ENCODE measurements at places on chromosomes 16 and 17.

GRCh38 chr16:56373003-56373402 lies 52.3 kb downstream of the AMFR start:
- no peak for DNase-seq

- DNase-seq, result no peak
Measured at GRCh38 chr16:29198731-29199521, 207.6 kb downstream of the NPIPB11 start.

- no peak for DNase-seq
Measured at GRCh38 chr16:66509576-66509975, 40.3 kb downstream of the TK2 start.

- peak; percentile 79 for DNase-seq
Measured at GRCh38 chr17:55426851-55427586, 5.4 kb upstream of the MMD start.

DNA sequence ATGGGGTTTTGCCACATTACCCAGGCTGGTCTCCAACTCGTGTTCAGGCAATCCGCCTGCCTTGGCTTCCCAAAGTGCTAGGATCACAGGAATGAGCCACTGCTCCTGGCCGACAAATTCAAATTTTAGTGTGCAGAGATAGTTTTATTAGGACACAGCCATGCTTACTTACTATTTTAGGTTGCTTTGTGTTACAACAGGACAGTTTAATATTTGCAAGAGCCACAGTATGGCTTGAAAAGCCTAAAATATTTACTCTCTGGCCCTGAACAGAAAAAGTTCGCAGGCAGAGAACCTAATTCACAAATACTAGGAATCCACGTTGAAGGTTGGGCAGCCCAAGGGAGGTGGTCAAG lies 12.6 kb upstream of the ETV4 start:
- DNase-seq, result no peak

- no peak for DNase-seq
Measured at GRCh38 chr16:11706180-11706742, 36.4 kb downstream of the TXNDC11 start.

DNA sequence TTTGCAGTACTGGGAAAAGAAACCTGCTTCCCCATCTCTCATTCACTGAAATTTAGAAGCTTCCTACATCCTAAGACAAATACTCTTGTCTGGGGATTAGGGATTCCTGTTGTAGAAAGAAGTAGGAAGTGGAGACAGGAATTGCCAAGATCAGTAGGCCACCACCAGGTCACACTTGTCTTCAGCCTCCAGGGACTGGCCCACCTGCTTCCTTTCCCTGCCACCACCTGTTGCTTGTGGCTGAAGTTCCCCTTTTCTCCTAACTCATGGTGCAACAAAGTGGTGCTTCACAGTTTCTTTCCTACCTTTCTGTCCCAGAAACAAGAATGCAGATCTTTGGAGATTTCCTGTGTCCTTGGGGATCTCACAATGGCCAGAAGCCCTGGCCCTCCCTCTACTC lies 82.4 kb downstream of the WNT3 start:
- DNase-seq, result peak; percentile 2

GRCh38 chr16:70395345-70395901 lies 43.5 kb downstream of the ST3GAL2 start:
- DNase-seq, result peak; percentile 90

GRCh38 chr17:80577876-80578570 lies 33.4 kb downstream of the RPTOR start:
- DNase-seq, result no peak

DNA sequence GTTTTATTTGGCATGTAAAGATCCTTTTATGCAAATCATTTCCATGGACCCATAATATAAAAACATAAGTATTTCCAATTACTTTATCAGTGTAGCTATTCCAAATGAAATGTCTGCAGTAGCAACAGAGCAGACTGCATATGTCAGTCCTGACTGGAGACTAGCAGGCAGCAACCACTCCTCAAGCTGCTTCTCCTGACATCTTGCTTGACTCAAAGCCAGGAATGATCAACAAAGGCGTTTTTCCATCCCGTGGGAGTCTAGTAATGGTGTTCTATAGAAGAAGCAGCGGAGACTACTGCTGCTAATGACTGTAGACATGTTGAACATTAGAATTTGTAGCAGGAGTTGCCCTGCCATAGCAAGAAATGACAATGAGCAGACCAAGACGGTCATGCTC lies 73.2 kb upstream of the AKTIP start:
- no peak for DNase-seq

DNA sequence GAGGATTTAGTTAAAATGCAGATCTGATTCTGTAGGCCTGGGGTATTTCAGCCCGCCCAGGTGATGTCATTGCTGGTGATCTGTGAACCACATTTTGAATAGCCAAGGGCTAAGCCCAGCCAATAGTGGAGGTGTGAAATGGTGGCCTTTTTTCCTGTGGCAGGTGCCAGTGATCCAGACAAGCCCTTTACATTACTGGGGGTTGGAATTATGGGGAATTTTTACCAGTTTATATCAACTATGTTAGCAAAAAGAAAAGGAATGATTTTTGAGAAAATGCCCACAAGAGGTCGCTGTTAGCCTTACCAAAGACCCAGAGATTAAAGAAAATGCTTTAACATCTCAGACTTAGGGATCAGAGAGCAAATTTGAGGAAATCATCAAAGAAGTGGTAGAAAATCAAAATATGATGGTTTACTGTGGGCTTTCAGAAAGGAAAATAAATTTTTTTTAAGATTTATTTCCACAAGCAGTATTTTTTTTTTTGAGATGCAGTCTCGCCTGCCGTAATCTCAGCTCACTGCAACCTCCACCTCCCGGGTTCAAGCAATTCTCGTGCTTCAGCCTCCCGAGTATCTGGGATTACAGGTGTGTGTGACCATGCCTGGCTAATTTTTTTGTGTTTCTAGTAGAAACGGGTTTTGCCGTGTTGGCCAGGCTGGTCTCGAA lies 3.9 kb downstream of the VPS35L start:
- DNase-seq, result peak; percentile 84

DNA sequence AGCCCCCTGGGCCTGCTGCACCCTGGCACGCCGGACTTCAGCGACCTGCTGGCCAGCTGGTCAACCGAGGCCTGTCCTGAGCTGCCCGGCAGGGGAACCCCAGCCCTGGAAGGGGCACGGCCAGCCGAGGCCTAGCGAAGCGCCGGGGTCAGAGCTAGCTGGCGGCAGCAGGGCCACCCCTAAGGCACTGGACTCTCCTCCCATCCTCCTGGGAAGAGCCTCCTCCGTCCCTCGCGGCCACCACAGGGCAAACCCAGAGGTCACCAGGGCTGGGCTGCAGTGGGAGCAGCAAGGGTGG lies 2.3 kb downstream of the PERCC1 start:
- no peak for DNase-seq

GRCh38 chr17:61645920-61646319 lies 54.9 kb upstream of the NACA2 start:
- DNase-seq, result no peak

GRCh38 chr16:79497606-79498350 lies 102.8 kb downstream of the MAF start:
- DNase-seq, result peak; percentile 64

DNA sequence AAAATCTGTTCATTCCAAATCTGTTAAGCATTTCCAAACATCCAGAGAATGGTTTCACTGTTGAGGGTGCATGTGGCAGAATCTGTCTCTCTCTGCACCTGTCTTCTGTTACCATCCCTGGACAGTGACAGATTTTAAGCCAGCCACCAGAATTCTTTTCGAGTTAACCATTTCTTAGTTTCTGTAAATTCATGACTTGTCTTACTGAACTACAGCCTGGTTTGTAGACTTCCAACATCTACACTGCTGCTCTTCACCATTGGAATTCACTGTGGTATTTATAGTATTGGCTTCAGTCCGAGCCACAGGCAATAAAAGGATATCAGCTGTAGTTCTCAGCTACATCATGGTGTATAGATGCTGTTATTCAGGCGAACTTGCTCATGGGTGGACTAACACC lies 47.6 kb downstream of the GOSR1 start:
- no peak for DNase-seq

DNA sequence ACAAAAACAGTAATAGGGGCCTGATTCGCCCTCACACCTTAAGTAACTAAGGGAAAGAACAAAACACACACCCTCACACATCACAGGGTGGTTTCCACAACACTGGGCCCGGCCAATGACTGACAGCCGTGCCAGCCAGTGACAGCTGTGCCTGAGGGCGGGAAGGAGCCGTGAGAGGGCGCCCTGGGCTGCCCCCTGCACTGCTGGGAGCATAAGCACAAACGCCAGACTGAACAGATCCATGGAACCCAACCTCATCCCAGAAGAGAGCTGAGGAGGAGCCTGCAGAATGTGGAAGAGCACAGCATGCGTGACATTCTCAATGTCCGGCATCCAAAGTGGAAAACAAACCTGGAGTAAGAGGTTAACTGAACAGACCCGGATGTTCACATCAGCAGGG lies 16.0 kb downstream of the CSNK1D start:
- DNase-seq, result no peak

- DNase-seq, result peak; percentile 68
Measured at GRCh38 chr16:30535777-30536190, 1.1 kb upstream of the ZNF747 start.

All from suppressor macrophage (primary cell).